GM04504 (cell line): ENCODE measurements at places on chromosomes 4 and X.

- no peak for DNase-seq
Observed at GRCh38 chr4:95636061-95636460, 87.3 kb upstream of the UNC5C start.

DNA sequence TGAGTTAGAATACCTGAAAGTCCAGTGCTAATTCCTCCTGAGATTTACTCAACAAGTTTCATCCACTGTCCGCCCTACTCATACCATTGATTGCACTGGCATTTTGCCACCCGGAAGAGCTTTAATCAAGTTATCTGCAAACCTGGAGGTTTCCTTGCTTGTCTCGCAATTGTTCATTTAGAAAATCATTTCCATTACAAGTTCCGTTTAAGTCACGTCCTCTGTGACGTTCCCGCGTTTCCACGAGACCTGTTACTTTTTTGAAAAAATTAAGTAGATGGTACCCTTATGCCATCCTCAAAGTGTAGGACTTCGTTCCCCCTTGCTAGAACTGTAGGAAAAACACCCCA, 761 bp upstream of the FRYL start:
- peak; percentile 10 for DNase-seq

DNA sequence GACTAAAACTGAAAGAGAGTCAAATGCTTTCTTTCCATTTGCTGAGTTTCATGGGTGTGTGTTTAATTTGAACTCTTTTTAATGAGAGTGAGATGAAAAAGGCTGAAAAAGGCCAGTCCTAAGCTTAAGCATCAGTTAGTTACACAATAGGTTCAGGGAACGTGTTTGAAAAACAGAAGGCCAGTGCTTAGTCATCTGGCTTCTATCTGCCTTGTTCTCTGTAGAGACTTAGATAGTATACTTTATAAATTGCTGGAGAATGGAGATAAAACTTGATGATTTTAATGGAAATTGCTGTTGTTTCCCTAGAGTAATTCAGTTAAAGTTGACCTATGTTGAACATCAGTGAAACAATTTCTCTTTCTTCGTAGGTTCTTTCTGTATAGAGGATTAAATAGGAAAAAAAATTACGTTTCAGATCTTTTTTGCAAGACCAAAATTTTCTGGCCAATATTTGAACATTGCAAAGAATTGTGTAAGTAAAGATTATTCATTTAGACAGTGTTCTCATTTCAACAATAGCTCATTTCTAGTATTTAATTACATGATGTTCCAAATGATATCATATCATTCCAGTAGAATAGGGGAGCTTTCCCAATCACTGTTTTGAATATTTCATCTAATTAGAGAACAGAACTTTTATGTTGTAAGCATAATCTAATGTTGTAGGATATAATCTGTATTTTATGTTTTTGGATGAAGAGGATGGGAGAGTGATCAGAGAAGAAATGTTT, 1088.8 kb downstream of the ADGRL3 start:
- DNase-seq: no peak

GRCh38 chr4:81257021-81257420, 42.0 kb upstream of the PRKG2 start:
- DNase-seq: no peak
